ENCODE measurements at places on chromosomes 4 and X.

- no peak for DNase-seq
Measured at GRCh38 chr4:183205709-183206108, 106.7 kb downstream of the WWC2 start.

DNA sequence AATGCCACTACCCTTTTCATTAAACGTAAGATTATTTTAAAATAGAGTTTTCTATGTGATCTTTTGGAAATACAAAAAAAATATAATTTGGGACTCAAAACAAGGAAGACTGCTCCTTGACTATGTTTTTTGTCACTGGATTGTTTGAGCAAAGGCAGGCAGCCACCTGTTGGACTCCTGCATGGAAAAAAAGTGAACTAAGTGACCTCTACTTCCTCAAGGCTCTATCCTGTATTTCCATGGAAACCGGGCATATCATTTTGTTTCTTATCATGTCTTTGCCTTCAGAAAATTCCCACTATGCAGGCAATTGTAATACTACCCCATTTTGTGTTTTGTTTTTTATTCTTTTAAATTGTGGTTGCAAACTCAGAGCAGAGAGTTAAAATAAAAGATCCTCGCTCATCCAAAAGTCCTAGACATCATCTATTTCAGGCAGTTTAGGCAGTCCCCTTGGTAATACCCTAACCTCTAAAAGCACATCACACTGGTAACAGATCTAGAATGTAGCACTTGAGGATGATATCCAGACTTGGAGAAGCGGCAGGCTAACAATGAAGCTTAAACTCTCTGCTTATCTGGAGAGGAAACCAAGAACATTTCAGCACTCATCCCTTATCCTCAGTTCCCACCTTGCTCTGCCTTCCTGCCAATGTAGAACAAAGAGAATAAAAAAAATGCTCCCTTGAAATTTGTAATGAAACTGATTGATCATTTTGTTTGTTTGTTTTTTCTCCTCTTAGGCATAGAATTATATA, 165.7 kb downstream of the BANK1 start:
- no peak for DNase-seq

DNA sequence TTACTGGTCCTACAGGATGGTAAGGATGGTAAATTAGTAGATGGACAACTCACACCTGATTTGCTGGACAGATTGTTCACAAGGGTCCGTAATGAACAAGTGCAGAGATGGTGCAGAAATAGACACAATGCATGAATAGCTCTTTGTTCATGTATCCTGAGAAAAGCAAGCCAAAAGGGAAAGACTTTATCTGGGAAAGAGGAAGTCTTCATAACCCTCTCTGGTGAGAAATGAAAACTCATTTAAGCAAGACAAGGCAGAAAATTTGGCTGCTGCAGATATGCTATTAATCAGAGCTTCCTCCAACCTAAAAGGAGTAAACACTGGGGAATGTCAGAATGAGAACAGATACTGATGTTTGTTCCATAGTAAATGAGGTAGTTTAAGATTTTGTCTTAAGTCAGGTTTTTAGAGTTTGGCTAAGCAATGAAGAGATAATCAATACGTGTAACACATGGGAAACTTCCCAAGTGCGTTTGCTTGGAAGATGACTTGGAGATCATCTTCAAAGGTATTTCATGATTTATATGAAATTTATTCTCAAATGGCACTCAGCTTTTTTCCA, 152.4 kb upstream of the BMPR1B start:
- DNase-seq: no peak

DNA sequence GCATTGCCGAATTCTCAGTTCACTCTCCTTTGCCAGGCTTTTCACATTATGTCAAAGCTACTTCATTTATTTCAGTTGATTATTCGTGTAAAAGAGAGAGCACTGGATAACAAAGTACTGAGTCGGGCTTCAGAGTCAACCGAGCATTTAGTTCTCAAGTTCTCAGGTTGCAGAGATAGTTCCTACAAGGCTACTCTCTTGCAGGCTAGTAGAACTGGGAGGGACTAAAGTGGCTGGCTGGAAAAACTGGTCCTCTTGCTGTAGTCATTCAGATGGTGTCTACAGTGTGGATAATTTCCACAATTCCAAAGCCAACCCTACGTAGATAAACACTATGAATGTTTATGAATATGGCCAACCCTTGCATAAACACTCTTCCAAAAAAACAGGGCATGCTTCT, 4.6 kb upstream of the CCNG2 start:
- DNase-seq: no peak

GRCh38 chrX:11351375-11352295, 58.4 kb downstream of the AMELX start:
- no peak for DNase-seq

DNA sequence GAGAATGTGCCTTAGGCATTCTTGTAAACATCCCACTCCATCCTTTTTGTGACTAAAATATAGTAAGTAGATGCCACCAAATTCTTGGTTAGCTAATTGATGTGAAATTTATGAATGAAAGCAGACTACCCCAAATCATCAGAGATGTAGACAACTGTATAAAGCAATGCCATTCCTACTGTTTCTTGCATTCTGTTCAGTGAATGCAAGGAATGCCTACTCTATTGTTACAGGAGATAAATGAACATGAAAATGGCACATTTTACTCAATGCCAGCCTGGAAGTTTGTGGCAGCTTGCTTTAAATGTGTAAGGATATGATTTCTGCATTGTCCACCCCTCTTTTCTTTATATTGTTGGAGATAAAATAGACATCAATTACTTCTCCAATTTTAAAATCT, 317.9 kb downstream of the LDB2 start:
- no peak for DNase-seq

DNA sequence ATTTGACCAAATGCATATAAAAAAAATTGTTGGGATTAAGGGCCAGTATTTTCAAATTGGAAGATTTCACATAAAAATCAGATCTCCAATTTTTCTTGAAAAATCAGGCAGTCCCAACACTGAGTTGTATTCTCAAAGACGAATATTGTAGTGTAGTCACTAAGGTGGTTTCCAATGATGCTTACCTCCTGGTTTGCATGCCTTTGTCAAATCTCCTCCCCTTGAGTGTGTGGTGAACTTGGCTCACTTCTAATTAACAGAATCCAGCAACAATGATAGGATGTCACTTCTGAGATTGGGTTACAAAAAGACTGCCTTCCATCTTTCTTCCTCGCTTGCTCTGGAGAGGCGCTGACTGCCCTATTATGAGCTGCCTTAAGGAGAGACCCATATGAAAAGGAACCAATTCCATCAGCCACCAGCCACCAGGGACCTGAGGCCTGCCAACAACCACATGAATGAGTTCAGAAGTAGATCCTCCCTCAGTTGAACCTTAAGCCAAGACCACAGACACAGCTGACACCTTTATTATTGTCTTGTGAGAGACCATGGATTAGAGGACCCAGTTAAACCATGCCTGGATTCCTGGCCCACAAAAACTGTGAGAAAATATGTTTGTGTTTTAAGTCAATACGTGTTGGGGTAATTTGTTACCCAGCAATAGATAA, 31.2 kb upstream of the TSPAN5 start:
- DNase-seq: no peak

DNA sequence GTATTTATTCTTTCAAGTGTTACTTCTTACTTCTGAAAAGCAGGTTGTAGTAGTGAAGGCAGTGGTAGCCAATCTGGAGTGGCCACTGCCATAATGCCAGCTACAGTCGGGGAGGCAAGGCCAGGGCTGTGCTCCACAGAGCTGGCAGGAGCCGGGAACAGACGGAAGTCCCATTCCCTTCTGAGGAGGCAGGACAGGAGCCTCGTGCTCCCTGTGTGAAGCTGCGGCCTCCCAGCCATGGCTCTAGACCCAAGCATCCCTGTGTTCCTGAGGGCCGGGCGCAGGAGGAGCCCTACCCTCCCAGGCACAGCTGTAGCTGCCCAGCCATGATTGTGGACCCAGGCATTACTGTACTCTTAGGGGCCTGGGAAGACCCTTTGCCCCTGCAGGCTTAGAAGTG, 461.8 kb downstream of the ADGRL3 start:
- DNase-seq: no peak

GRCh38 chr4:155608225-155608885, 58.3 kb upstream of the GUCY1A1 start:
- no peak for DNase-seq

DNA sequence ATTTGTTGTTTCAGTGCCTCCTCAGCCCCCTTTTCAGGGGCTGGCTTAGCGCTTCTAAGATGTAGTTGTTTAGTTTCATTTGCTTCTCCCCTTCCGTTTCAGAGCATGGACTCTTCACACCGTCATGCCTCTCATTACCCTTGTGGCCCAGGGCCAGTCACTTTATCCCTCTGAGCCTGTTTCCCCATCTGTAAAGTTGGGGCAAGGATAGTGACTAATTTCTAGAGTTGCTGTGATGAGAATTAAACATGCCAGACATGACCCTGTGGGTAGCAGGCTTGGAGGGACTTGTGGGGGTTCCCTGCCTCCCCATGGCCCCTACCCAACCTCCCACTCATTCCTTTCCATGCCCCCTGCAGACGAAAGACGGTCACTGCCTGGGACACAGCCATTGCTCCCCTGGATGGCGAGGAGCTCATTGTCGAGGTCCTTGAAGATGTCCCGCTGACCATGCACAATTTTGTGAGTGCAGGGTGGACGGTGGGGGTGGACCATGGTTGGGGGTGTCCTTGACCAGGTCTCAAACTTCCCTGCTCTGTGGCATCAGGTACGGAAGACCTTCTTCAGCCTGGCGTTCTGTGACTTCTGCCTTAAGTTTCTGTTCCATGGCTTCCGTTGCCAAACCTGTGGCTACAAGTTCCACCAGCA, 3.6 kb downstream of the ARAF start:
- DNase-seq: no peak

DNA sequence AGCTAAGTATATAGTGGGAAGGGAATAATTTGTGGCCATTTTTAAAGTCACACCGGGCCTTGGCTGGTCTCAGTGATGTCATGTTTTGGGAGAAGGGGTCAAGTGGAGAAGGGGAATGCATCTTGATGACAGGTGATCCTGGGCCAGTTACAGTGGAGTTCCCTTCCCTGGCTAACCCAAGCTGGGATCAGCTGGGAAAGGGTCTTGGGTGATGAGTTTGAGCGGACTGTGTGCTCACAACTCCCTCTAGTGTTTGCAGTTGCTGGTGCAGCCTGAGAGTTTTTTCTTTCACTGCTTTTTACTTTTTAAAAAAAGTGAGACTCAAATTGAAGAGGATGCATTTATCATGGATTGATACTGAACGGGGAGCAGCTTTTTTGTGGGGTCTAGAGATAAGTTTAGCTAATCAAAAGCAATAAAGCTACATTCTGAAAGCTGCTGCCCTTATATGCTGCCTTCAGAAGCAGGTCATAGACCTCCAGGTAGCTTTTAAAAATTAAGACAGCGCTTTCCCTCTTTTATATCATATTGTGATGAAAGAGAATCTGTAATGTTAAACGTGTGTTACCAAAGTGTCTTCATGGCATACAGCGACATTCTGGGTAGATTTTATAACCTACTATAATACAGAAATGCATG, 164.7 kb downstream of the DCLK2 start:
- DNase-seq: peak; percentile 65

- no peak for DNase-seq
Measured at GRCh38 chr4:145493166-145493565, 11.5 kb downstream of the SMAD1 start.

GRCh38 chrX:145729635-145730034, 88.0 kb upstream of the SLITRK2 start:
- no peak for DNase-seq

DNA sequence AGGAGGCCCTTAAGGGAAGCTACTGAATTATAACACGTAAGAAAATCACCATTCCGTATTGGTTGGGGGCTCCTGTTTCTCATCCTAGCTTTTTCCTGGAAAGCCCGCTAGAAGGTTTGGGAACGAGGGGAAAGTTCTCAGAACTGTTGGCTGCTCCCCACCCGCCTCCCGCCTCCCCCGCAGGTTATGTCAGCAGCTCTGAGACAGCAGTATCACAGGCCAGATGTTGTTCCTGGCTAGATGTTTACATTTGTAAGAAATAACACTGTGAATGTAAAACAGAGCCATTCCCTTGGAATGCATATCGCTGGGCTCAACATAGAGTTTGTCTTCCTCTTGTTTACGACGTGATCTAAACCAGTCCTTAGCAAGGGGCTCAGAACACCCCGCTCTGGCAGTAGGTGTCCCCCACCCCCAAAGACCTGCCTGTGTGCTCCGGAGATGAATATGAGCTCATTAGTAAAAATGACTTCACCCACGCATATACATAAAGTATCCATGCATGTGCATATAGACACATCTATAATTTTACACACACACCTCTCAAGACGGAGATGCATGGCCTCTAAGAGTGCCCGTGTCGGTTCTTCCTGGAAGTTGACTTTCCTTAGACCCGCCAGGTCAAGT, 6.9 kb upstream of the MSANTD1 start:
- DNase-seq: no peak

DNA sequence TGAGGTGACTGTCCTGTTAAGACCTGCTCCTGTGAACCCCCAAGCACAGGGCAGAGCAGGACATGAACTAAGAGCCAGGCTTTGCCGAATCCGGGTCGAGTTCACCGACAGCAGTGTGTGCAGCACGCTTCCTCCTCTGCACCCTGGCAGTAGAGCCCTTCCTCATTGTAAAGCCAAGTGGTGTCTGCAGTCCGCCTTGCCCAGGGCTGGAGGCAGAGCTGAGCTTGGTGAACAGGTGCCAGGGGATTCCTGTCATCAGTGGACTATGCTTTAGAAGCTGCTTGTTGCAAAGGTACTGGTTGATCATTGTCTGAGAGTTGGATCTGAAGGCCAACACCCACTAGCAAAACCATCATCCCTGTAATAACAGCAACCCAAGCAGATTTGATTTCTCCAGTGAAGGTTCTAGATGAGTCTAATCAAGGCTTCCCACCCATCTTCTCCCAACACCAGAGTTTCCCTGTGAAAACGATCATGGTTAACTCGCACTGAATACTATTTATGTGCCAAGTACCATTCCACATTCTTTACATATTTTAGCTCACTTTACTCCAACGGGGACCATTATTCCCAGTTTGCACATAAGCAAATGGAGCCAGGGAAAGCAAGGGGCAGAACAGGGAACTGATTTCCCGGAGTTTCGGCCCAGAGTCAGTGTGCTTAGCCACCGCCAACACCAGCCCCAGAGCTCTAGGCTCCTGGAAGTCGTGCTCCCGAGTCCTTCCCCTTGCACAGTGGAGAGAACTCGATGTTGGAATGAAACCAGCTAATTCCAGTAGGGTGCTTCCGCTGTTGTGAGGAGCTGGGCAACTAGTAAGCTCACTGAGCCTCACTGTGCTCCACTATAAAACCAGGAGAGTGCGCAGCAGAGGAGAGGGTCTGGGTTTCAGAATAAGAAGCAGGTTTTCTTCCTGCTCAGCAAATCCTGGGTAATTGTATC, 1.4 kb upstream of the SLC34A2 start:
- no peak for DNase-seq

- DNase-seq: no peak
Measured at GRCh38 chr4:140116442-140117104, 37.4 kb downstream of the MAML3 start.

- DNase-seq: no peak
Measured at GRCh38 chr4:105102016-105102415, 44.7 kb upstream of the TET2 start.

GRCh38 chr4:169383724-169384123, 113.0 kb upstream of the SH3RF1 start:
- DNase-seq: no peak

GRCh38 chr4:38615847-38616246, 48.2 kb upstream of the KLF3 start:
- DNase-seq: no peak

Measured in HAP-1 (cell line).